ENCODE measurements at places on chromosomes 5 and 9.

DNA sequence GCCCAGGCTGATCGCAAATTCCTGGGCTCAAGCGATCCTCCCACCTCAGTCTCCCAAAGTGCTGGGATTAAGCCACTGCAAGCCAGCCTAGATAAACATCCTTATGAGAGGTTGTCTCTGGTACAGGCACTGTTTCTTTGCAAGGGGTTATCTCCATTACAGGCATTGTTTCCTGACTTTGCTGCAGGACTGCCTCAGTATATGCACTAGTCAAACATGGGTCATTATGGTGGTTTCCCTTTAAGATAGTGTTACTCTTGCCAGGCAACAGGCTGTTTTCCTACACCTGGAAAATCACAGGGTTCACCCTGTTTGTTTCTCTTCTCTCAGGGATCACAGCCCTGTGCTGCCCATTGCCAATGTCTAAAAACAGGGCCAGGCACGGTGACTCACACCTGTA is 7.8 kb upstream of the CLTB start:
- DNase-seq = no peak

- no peak for DNase-seq
Measured at GRCh38 chr5:151682240-151682639, 4.5 kb downstream of the SPARC start.

GRCh38 chr5:109762821-109763220 is 73.1 kb downstream of the MAN2A1 start:
- DNase-seq = no peak

- DNase-seq = no peak
Measured at GRCh38 chr9:12539580-12539975, 153.6 kb upstream of the TYRP1 start.

GRCh38 chr5:18602402-18602801 is 968.1 kb downstream of the TAF11L14 start:
- no peak for DNase-seq

GRCh38 chr9:78091731-78092130 is 60.1 kb upstream of the GNAQ start:
- DNase-seq = no peak

- no peak for DNase-seq
Measured at GRCh38 chr9:89577363-89577762, 27.4 kb upstream of the GADD45G start.

GRCh38 chr9:85543196-85543595 is 198.6 kb downstream of the AGTPBP1 start:
- no peak for DNase-seq

- DNase-seq = no peak
Measured at GRCh38 chr5:2261004-2261703, 378.4 kb upstream of the IRX4 start.

- no peak for DNase-seq
Measured at GRCh38 chr5:158988987-158989730, 110.6 kb downstream of the EBF1 start.

DNA sequence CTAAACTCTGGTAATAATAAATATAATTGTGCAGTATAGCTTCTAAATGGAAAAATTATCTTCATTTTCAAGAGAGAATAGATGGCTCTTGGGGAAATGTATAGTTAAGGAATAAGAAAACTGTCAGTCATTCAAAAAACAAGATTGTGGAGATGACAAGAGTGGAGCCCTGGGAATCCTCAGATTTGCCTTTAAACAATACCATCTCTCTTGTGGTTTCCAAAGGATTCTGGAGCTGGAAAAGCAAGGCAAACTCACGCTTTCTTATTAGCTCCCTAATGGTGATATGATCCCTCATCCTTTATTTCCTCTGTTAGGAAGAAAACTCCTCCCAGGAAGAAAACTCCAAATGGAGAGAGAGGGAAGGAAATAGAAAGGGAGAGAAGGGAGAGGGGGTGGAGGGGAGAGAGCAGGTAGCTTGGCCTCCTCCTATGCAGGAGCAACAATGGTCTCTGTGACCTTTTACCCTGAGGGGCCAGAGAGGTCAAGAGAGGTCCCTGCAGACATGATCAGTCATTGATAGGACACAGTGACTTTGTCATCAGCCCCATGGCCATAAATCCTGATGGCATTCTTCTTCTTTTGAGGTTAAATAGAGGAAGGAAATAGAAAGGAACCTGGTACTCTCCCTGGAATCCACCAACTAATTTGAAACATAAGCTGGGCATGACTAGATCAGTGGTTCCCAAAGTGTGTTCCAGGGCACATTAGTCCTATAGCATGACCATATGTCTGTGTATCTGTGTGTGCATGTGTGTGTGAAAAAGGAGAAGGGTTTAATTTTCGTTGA is 312.2 kb downstream of the ARRDC3 start:
- no peak for DNase-seq

- no peak for DNase-seq
Measured at GRCh38 chr5:128470663-128471062, 67.4 kb downstream of the FBN2 start.

DNA sequence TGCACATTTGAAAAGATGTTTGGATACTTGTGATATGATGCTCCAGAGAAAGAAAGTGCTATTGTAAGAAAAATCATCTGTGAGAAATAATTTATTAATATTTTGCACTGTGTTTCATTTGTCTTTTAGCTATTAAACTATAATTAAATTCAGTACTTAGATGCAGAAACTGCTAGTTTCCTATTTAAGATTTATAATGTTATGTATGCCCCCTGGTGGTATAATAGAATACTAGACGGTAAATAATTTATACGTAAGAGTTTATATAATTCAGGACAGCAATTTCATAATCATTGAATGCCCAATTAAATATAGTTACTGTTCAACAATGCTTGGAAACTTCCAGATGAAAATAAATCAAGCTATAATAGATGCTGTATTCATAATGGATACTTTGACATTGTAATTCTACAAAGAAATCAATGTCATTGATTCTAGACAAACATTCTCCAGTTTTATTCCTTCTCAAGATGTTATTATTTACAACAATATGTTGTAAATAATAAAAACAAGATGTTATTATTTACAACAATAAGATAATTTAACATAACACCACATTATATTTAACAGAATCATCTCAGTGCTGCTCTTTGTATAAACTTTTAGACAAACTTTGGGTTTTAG is 101.0 kb downstream of the TMEM232 start:
- no peak for DNase-seq

- no peak for DNase-seq
Measured at GRCh38 chr9:18296702-18297055, 177.3 kb upstream of the ADAMTSL1 start.

GRCh38 chr5:90915393-90915792 is 356.8 kb downstream of the ADGRV1 start:
- DNase-seq = no peak

GRCh38 chr5:10317825-10318682 is 10.4 kb upstream of the CMBL start:
- DNase-seq = no peak

GRCh38 chr9:65409471-65409980 is 124.5 kb upstream of the FOXD4L5 start:
- DNase-seq = no peak

DNA sequence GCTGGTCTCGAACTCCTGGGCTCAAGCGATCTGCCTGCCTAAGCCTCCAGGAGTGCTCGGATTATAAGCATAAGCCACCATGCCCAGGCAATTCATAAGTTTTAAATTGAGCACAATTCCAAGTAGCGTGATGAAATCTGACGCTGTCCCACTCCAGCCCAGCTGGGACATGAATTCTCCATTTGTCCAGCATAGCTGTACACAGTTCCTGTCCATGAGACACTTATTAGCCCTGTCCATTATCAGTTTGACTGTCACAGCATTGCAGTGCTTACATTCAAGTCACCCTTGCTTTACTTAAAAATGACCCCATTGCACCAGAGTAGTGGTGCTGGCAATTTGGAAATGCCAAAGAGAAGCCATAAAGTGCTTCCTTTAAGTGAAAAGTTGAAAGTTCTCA is 7.6 kb upstream of the SLC30A5 start:
- no peak for DNase-seq

DNA sequence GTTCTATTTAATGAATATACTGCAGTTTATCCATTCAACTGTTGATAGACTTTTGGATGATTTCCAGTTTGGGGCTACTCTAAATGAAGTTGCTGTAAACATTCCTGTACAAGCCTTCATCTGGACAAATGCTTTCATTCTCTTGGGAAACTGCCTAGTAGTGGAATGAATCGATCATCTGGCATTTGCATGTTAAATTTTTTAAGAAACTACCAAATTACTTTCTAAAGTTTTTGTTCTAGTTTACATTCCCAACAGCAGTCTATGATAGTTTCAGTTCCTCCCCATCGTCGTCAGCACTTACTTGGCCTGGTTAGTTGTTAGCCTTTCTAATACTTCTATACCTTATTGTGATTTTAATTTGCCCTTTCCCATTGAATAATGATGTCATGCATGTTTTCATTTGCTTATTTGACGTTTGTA is 306.3 kb downstream of the FER start:
- no peak for DNase-seq

GRCh38 chr5:56670916-56671315 is 144.4 kb upstream of the MAP3K1 start:
- DNase-seq = no peak

DNA sequence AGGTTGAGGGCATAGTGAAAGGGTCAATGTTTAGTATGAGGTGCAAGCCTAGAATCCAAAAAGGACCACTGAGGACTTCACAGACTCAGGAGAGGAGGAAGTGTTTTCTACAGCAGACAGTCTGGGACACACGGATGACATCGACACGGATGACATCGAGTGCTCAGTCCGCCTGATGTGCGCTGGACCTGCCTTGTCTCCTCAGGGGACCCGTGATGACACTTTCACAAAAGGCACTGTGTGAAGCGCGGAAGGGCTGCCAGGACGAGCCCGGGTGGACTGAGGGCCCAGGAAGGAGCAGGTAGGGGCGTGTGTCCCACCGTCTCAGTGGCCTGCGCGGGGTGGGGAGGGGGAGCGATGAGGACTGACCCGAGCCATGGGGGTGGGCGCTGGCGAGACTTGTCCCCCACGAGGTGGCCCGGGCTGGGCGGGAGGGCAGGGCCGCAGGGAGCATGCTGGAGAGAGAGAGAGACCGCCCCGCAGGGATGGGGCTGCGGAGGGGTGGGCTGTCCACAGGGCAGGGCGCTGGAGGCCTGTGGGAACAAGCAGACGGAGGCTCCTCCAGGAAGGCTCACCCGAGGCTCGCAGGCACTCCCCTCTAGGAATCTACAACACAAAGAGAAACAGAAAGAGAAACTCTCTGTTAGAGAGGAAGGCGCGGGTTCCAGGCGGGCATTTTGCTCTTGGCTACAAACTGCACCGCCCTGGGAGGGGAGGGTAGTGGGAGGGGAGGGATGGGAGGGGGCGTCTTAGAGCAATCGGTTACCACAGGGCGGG is 54.9 kb downstream of the USP20 start:
- peak; percentile 76 for DNase-seq

DNA sequence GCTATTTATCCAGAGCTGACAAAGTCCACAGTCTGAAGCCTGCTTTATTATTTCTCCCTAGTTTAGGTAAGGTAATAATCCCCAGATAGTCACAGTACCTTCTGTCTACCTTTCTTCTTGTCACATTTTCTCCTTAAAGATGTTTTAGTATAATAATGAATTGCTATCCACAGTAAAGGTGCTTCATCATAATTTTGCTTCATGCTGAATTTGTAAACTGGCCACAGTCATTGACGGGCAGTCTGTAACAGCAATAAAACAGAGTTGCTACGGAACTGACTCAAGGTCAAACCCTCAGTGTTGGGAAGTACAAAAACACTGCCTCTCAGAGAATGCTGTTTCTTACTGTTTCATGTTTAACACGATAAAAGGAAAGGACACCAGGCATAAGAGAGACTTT is 195.7 kb downstream of the ZNF608 start:
- no peak for DNase-seq

DNA sequence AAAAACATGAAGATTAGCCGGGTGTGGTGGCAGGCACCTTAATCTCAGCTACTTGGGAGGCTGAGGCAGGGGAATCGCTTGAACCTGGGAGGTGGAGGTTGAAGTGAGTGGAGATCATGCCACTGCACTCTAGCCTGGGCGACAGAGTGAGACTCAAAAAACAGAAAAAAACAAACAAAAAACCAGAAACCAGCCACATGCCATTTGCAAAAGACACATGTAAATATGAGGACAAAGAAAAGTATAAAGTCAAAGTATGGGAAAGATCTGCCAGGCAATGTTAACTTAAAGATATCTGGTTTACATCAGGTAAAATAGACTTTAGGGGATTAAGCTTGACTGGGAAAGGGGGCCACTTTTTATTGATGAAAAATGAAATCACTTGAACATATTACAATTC is 90.7 kb downstream of the FNBP1 start:
- DNase-seq = no peak

GRCh38 chr9:112869917-112870316 is 20.8 kb downstream of the SLC46A2 start:
- no peak for DNase-seq

DNA sequence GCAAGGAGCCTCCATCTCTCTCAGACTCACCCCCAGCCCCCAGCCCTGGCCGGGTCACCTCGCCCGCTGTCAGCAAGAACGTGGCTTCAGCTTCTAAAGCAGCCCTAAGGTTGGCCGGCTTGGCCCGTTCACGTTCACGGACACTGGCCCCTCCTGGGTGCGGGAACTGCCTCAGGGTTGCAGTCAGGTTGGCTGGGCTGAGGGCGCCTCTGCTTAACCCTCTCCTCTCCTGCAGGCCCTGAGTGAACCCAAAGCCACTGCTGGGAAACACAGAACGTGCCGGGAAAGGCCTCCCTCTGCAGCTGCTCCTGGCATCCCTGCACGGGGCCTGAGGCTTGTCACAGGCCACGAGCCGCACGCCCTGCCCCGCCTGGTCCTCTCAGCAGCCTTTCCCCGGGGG is 40.1 kb upstream of the UBAC1 start:
- no peak for DNase-seq

- no peak for DNase-seq
Measured at GRCh38 chr9:137148661-137149060, 9.7 kb downstream of the GRIN1 start.

Measured in activated CD4-positive, alpha-beta T cell treated with anti-CD3 and anti-CD28 coated beads, Interleukin-2, amount 50 U/mL, for 24 hours (primary cell).